ENCODE measurements at places on chromosomes 6 and 20. TPM values are rescaled to one million over a fixed set of nuclear protein-coding genes. Genes with fewer than 3 reads are reported as not detected.

TRPC4AP gene
- 34.9 TPM for total RNA-seq

CBLN4 gene
- 0.27 TPM for total RNA-seq

DNA sequence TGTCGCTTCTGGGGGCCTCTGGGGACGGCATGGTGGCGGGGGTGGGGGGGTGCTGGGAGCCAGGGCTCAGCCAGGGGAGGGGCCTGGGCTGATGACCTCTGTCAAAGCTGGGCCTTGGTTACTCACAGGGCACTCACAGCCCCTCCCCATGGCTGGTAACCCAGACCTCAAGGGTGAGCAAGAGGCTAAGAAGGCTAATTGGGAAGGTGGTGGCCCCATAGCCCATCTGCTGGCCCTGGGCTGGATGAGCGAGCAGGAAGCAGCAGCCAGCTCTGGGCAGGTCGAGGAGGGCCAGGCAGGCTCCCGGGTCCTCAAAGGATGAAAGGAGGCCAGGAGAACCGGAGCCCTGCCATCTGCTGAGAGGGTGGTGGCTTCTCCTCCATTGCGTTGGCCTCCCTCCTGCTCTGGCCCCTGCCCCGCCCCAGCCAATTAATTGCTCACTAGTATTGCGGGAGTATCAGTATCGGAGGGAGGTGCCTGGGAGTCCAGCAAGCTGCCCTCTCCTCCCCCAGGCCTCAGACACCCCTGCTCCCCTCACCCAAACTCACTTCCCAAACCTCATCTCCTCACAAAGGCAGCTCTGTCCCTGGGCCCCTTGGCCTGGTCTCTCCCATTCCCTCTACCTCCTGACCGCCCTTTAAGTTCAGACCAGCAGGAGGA, 1.0 kb upstream of the CDSN start:
- DNase-seq = peak; percentile 61

DNA sequence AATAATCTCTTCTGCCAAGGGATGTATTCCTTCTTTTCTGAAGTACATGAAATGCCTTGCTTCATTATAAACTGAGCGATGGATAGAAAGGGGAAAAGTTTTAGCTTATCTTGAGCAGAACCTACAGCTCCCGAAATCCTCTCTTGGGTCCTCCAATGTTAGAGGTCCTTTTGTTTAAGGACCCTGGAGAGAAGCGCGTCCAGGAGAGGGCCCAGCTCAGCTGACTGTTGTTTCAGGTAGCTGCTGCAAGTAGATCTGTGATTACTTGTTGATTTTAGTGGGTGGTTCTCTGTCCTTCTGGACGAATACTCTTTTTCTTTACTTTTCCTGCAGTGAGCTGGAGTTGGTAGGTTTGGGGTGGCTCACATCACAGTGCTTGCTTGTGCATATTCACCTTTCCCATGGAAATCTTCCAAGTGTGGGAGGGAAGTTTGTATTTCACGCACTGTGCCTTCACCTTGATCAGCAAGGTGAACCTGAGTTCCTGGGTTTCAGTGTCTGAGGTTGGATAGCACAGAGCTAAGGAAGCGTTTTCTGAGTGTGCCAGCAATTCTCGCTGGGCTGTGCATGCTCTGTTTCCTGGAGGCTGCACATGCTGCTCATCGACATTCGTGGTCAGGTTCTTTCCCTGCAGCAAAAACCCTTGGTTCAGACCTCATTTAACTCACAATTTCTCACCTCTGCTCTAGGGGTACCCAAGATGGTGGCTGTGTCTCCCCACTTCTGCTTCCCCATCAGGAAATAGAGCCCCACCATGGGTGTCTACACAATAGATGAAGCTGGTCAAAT, 176.3 kb downstream of the JARID2 start:
- no peak for DNase-seq

DNA sequence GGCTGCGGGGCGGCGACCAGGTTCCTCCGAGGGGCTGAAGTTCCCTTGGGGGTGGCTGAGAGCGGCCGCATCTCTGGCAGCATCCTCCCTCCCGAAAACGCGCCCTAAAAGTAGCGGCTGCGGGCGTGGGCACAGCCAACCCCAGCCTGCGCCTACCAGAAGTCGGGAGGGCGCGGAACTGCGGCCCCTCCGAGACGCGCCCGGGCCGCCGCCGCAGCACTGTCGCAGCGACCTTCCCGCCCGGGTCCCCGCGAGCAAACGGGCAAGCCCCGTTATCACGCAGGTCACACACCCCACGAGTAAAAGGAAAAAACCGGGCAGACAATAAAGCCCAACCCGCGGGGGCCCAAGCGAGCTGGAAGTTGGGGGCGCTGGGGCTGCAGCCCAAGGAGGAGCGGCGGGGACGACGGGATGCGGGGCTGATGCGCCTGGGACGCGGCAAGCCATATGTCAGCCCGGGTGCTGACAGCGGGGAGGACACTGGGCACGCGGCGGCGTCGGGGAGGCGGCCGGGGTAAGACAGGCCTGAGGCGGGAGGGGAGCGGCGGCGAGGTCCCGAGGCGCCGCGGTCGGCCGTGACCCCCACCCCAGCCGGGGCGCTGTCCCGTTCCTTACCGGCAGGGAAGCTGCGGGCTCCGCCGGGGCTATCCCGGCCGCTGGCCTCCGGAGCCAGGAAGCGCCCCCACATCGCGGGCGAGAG, 659 bp downstream of the CEP85L start:
- no peak for DNase-seq

GRCh38 chr20:16760431-16761304, 12.5 kb downstream of the OTOR start:
- no peak for DNase-seq

DNA sequence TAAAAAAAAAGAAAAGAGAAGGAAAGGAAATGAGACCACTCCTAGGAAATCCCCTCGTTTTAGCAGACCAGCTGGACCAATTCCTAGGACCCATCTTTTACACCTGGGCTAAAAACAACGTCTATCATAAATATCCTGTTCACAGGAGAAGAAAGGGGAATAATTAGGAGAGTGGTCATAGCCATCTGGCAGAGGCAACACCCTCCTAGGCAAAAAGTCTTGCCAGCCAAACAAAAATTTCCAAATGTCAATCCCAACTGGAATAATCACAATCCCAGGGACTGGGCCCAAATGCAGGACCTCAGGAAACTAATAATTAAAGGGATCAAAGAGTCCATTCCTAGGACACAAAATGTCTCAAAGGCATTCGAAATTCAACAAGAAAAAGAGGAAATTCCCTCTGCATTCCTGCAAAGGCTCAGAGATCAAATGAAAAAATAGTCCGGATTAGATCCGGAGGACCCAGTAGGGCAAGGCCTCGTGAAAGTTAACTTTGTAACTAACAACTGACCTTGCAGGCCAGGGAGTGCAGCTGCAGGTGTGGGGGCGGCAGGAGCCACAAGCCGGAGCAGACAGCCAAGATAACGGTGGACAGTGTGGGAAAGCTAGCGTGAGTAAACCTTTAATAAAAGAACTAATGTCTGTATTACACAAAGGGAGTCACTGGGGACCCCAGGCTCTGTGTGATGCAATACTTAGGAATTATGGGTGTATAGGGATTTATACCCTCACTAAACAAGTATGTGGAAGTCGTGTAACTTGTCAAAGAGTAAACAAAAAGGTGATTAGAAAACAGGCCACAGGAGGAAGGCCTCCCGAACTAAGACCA, 11.7 kb downstream of the LCA5 start:
- DNase-seq = no peak

DNA sequence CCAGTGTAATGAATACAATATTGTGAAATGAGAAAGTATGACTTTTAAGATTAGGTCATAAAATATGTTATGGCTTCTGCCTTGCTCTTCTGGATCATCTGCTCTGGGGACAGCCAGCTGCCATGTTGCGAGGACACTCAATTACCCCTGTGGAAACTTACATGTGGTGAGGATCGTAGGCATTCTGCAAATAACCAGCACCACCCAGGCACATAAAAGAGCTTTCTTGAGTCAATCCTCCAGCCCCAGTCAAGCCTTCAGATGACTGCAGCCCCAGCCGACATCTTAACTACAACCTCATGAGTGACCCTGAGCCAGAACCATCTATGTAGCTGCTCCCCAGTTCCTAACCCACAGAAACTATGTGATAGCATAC, 4.5 kb upstream of the RBCK1 start:
- no peak for DNase-seq

DNA sequence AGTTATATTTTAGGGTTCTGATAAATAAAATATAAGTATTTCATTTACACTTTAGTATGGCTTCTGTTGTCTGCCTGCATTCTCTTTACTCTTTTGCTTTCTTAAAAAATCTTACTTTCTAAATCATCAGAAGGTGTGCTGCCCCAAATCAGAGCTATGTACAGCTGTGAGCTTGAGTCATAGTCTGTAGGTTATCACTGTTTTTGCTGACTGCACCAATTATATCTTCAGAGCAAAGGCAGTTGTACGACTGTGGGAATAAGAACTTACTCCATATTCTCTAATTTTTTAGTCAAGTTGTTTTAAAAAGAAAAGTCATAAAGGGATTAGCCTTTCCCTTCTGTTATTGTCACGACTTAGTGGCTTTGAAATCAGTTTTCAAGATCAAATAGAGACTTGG, 1649.0 kb downstream of the HACE1 start:
- DNase-seq = no peak

GRCh38 chr20:57470666-57471495, 54.1 kb downstream of the CTCFL start:
- no peak for DNase-seq

DNA sequence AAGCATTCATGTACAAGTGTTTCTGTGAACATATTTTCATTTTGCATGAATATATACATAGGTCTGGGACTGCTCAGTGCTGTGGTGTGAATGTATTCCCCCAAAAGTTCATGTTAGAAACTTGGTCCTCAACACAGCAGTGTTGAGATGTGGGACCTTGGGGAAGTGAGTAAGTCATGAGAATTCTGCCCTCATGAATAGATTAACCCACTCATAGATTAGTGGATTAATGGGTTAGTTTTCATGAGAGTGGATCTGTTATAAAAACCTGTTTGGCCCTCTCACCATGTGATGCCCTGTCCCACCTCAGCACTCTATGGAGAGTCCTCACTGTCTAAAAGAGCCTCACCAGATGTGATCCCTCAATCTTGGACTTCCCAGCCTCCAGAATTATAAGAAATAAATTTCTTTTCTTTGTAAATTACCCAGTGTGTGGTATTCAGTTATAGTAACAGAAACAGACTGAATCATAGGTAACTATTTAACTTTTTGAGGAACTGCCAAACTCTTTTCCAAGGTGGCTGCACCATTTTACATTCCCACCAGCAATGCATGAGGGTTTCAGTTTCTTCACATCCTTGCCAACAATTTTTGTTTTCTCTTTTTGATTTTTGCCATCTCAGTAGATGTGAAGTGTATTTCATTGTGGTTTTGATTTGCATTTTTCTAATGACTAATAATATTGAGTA, 45.3 kb downstream of the QRSL1 start:
- no peak for DNase-seq

DNA sequence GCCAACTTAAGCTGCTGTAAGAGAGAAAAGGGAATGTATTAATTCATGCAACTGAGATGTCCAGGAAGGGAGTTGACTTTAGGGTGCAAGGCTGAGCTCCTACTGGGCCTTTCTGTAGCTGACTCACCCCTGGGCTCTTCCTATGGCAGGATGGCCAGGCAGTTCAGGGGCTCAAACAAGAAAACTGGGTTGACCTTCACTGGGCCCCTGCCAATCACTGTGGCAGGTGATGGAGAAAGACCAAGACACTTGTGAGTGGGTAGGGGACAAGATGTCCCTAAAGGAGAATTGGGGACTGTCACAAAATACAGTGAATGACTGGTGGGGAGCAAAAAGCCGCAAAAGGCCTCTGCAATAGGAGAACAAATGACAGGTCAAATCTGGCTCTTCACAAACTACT, 21.5 kb upstream of the RALGAPA2 start:
- no peak for DNase-seq

- DNase-seq = no peak
Observed at GRCh38 chr6:8181951-8182845, 79.8 kb upstream of the EEF1E1 start.

- DNase-seq = no peak
Observed at GRCh38 chr6:129032602-129033001, 149.7 kb downstream of the LAMA2 start.

DNA sequence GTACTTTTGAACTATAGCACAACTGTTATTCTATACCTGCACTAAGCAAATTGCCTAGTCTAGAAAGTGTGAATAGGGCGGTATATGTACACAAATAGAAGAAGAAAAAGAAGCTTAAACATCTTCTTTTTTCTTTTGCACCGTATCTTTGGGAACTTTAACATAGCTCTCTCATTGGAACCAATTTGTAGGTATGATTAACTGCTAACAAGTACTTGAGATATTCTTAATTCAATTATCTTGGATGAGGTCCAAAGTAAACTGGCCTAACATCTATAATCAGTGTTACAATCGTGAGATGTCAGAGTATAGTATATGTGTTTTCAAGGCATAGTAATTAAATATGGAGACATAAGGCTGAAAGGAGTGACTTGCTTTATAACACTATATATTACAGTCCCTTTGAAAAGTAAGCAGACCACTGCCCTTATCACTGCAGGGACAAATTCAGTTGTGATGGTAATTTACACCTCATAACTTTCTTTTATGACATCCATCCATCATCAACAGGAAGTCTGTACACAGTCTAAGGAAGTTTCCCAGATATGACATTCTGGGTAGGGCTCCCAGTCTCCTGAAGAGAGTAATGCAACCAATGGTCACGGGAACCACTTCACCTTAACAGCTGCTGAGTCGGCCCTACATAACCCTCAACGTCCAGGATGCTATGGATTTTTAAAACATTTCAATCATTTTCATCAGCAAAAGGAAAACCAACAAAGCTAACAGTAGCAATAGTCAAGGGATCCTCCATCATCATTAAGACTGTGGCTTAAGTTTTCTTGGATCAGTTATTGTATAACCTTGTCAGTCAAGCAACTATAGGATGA, 37.6 kb downstream of the NKAIN2 start:
- no peak for DNase-seq

GRCh38 chr6:149913540-149914240, 9.2 kb downstream of the RAET1G start:
- peak; percentile 43 for DNase-seq

DNA sequence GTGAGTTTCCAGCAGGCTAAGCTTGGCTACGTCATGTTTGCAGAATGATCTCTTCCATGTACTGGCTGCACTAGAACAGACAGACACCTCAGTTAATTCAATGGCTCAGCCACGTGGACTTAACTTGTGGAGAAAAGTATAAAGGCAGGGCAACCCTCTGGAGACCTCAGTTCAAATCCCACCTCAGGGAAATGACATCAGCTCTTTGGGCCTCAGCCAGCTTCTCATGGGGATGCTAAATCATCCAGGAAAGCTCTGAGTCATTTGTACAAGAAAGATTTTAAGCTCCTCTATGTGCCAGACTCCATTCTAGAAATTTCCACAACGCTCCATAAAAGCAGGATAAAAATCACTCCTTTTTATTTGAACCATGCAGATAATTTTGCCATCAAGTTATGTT, 128.5 kb upstream of the SALL4 start:
- DNase-seq = no peak
